ENCODE measurements at places on chromosomes 4 and X.

- DNase-seq, result no peak
These were observed 150.1 kb downstream of the DIPK2B start for GRCh38 chrX:45050558-45050957.

DNA sequence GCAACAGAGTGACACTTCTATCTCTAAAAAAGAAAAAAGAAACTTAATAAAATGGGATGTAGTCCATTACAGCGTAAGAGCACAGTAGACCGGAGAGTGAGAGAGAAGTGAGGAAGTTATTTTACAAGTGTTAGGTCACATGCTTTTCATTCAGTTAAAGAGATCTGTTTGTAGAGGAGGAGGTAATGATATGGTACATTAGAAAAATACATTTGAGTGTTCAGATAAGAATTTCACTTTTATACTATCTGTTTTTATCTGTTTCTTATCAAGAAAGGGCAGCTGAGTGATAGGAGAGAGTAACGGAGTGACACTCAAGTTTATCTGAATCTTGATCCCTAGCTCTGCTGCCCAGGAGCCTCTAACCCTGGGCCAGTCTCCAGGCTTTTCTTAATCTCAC, 38.9 kb downstream of the FNIP2 start:
- no peak for DNase-seq

DNA sequence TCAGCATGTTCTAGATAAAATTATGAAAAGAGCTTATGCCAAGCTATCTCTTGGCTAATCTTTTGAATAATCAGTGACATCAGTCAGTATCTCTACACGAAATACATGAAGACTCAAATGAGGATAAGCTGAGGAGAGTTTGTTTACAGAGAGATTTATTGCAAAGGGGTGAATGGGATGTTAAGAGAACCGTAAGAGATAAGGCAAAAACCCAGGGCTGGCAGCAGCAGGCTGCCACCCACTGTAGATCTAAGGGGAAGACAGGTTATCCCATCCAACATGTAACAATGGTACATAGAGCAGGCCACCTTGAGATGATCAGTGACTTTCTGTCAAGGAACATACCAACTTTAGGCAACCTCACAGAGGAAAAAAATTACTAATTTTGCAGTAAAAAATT, 432.1 kb upstream of the NR3C2 start:
- DNase-seq, result no peak

- no peak for DNase-seq
These were observed 101.6 kb upstream of the PPARGC1A start for GRCh38 chr4:23991444-23991843.

- DNase-seq, result no peak
These were observed 72.6 kb upstream of the TRIM2 start for GRCh38 chr4:153131596-153131995.

DNA sequence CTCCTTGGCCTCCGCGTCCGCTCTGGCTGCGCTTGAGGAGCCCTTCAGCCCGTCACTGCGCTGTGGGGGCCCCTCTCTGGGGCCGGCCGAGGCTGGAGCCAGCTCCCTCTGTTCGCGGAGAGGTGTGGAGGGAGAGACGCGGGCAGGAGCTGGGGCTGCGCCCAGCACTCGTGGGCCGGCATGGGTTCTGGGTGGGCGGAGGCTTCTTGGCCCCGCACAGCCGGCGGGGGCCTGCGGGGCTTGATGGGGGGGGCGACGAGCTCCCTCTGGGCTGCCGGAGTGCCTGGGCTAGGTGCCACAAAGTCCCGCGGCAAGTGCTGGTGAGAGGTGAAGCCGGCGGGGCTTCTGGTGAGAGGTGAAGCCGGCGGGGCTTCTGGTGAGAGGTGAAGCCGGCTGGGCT, 61.9 kb downstream of the ANKRD50 start:
- DNase-seq, result no peak

GRCh38 chrX:20402956-20403355, 136.2 kb upstream of the RPS6KA3 start:
- no peak for DNase-seq

- no peak for DNase-seq
These were observed 277.1 kb upstream of the DIAPH2 start for GRCh38 chrX:96407501-96407900.

DNA sequence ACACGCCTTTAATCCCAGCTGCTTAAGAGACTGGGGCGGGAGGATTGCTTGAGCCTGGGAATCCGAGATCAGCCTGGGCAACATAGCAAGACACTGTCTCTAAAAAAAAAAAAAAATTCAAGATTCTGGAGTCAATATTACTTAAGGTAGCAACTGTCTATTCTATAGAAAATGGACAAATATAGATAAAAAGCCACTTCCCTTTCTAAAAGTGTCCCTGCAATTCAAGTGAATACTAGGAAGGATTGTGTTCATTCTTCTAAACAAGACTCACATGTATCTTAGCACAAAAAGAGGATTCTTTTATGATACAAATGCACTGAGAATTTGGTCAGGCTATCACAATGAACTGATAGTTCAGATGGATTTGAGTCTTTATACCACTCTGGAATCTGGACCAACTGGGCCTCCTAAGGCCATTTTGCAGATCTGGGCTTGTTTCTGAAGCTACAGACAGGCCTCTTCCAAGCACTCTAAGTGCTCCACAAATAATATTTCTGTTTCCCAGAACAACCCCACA, 7.0 kb downstream of the PKD2 start:
- DNase-seq, result no peak

- DNase-seq, result no peak
These were observed 2.1 kb downstream of the PNMA6F start for GRCh38 chrX:153319295-153320046.

- DNase-seq, result no peak
These were observed 35.4 kb downstream of the DCHS2 start for GRCh38 chr4:154456240-154456639.

- DNase-seq, result no peak
These were observed 1.4 kb upstream of the SERPINA7 start for GRCh38 chrX:106039920-106040319.

DNA sequence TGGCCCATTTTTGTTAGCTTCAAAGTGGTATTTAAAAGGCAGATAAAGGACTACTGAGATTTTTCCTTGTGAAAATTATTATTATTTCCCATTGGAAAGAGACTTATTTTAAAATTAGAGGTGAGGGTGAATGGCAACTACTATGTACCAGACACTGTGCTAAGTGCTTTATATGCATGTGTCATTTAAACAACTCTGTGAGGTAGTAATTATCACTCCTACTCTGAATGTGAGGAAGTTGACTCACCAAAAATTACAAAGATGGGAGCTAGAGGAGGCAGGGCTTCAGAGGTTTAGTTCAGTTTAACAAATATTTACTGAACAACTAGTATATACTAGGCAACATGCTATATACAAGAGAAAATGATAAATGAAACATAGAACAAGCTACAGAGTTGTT, 78.2 kb downstream of the MSL3 start:
- DNase-seq, result no peak

- DNase-seq, result peak; percentile 56
These were observed 720 bp downstream of the RPL10 start for GRCh38 chrX:154398668-154399526.

GRCh38 chr4:188819233-188819632, 680.0 kb downstream of the TRIML1 start:
- DNase-seq, result no peak

GRCh38 chrX:108641589-108642272, 94.6 kb downstream of the IRS4 start:
- DNase-seq, result no peak

- no peak for DNase-seq
These were observed 460.3 kb downstream of the MID1IP1 start for GRCh38 chrX:39261446-39262147.

DNA sequence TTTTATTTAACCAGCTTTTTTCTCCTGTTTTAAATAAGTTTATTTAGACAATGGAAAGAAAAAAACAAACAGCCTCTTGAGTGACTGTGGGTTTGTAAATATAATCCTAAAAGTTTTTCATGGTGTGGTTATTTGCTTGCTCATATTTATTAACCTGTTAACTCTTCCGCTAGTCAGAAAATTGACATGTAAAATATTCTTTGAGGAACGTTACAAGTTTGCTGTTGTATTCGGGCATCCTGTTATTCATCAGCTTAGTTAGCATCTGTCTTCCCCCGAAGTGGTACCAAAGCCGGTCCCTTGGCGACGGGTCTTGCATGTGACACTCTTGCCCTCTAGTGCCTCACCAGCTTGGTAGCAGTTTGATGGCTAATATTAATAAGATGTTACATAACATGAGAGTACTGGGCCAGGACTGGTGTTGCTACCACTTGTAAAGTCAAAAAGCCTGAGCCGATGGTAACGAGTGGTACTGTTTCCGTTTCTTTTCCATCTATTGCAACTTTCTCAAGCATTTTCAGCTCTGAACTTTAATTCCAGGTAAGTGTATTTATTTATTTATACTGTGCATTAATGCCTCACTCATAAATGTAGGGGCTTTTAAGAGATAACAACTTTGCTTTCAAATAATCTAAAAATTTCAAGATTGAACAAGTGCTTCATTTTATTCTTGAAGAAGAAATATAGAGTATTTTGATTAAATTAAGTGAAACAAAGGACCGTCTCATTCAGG, at the start of gene NDST3:
NDST3 (plus strand) TSS at position 434 of the 733 bp plus-strand sequence. CDS start 19,425 bp downstream, outside the sequence.
- no peak for DNase-seq

GRCh38 chr4:123453061-123453680, 56.6 kb downstream of the SPRY1 start:
- DNase-seq, result no peak

DNA sequence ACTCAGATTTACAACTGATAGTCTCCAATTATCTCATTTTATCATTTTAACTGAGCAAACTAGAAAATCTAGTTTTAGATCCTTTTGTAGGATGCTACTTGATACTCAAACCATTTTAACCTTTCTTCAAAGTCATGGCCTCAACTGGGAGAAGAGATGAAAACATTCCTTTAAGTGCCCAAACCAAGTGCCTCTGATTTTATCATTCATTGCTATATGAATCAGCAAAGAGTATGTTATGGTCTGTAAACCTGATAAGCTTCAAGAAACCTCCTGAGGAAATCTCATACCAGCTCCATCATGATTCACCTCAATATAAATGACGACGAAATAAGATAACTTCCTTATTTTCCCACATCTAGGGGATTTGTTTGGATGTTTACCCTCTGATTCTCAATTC, 119.9 kb downstream of the FAM13A start:
- DNase-seq, result peak; percentile 26

GRCh38 chr4:8048856-8049676, 109.4 kb upstream of the AFAP1 start:
- no peak for DNase-seq

DNA sequence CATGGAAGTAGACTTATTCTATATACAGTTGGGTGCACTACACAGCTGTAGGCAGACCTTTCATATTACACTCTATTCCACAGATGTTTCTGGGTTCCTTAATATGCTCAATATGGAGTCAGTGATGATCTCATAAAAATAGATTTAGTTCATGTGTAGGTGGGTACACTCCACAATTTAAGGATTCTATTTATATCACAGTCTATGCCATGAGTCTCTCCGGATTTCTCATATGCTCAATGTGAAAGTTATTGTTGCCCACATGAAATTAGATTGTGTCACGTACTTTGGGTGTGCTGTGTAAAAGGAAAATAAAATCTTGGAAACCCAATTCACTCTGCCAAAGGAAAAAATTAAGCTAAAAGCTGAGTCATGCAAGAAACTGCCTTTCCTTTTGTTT, 32.5 kb upstream of the TASL start:
- DNase-seq, result no peak

- no peak for DNase-seq
These were observed 571.5 kb upstream of the AMOT start for GRCh38 chrX:113412106-113412505.

DNA sequence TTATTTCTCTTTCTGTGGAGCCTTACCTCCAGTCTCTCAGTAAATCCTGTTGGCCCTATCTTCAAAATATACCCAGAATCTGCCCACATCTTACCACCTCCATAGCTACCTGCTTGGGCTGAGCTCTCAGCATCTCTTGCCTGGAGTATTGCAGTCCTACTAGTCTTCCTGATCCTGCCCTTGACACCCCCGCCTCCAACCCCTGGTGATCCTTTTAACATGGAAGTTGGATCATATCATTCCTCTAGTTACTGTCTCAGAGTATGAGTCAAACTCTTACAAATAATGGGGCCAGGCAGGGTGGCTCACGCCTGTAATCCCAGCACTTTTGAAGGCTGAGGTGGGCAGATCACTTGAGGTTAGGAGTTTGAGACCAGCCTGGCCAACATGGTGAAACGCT, 43.1 kb upstream of the SETD7 start:
- DNase-seq, result no peak

DNA sequence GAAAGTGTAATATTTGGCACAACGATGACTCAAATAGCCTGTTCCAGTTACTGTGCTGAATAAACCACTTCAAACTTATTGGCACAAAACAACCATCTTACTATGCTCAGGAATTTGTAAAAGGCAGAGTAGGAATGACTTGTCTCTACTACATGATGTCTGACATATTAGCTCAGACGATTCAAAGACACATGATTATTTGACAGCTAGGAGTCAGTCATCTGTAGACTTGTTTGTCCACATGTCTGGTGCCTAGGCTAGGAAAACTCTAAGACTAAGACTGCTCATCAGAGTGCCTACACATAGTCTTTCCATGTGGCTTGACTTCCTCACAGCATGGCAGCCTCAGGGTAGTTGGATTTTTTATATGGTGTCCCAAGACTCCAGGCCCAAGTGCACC, 154.5 kb downstream of the FANCB start:
- no peak for DNase-seq

GRCh38 chrX:43016021-43016420, 238.1 kb upstream of the PPP1R2C start:
- no peak for DNase-seq

DNA sequence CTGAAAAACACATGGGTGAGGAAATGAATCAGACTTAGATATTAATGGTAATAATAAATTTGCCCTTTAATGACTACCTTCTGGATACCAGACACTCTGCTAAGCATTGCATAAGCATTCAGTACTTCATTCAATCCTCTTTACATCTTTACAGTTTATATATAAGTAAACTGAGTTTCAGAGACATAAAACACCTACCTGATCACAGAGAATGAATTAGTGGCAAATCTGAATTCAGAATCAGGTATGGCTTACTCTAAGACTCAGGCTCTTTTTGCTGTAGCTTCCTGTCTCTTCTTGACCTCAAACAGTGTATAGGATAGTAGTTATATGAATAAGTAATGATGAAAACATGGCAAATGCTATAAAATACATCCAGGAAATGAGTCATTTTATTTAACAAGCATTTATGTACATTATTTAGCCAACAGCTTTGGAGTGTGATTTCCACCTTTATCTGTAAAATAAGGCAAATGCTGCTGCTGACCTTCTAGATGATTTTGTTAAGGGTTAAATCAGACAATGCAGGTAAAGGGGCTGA, 83.9 kb downstream of the VEGFC start:
- DNase-seq, result no peak

DNA sequence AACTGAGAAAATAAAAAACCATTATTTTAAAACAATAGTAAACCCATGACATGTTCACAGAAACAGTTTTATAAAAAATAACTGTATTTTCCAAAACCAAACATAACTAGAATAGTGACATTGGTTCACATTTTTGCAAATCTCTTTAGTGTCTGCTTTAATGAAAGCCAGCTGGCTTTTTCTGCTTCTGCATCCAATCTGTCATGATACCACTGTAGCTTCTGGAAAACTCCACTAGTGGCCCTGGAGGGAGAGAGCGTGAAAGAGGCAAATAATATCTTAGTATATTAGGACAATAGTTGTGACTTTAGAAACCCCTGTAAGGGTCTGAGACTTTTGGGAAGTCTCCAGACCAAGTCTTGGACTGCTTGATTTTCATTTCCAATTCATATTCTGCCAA, 31.1 kb downstream of the FGFBP1 start:
- DNase-seq, result no peak

GRCh38 chrX:72060196-72060920, 71.4 kb downstream of the RTL5 start:
- no peak for DNase-seq

- no peak for DNase-seq
These were observed 10.8 kb downstream of the CETN2 start for GRCh38 chrX:152819732-152820131.

Measured in HS-27A (cell line).